Stimulated activated naive CD4-positive, alpha-beta T cell (primary cell): ENCODE measurements at places on chromosomes 4 and X.

GRCh38 chr4:159363361-159363760 is 260.5 kb downstream of the RAPGEF2 start:
- DNase-seq, result no peak

- no peak for DNase-seq
These were observed 24.8 kb downstream of the PDGFC start for GRCh38 chr4:156946516-156947424.

DNA sequence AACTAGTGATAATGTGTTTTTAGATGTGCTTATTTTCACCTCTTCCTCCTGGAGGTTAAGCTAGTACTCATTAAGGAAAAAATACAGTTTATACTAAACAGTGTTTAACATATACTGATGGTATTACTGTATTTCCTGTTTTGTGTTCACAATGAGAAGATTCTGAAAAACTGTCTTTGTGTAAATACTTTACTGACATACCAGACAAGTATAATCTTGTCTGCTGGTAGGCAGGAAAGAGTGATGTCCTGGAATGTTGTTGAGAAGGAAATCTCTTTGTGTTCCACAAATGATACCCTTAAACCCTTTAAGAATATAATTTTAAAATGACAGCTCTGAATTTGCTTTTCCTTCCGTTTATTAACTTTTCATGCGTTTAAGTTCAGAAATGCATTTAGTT is 205.5 kb upstream of the NUDT6 start:
- no peak for DNase-seq

- no peak for DNase-seq
These were observed 95.8 kb downstream of the MGST2 start for GRCh38 chr4:139761461-139761860.

GRCh38 chr4:22521240-22521639 is 5.4 kb upstream of the ADGRA3 start:
- DNase-seq, result no peak

DNA sequence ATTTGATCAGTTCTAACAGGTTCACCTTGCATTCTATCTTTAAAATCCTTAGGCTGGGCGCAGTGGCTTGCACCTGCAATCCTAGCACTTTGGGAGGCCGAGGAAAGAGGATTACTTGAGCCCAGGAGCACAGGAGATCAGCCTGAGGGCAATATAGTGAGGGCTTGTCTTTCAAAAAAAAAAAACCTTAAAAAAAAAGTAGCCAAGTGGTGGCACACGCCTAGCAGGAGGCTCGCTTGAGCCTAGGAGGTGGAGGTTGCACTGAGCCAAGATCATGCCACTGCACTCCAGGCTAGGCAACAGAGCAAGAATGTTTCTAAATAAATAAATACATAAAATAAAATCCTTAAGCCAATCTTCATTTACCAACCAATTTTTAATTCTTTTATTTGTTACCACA is 75.6 kb downstream of the PRSS12 start:
- DNase-seq, result no peak

DNA sequence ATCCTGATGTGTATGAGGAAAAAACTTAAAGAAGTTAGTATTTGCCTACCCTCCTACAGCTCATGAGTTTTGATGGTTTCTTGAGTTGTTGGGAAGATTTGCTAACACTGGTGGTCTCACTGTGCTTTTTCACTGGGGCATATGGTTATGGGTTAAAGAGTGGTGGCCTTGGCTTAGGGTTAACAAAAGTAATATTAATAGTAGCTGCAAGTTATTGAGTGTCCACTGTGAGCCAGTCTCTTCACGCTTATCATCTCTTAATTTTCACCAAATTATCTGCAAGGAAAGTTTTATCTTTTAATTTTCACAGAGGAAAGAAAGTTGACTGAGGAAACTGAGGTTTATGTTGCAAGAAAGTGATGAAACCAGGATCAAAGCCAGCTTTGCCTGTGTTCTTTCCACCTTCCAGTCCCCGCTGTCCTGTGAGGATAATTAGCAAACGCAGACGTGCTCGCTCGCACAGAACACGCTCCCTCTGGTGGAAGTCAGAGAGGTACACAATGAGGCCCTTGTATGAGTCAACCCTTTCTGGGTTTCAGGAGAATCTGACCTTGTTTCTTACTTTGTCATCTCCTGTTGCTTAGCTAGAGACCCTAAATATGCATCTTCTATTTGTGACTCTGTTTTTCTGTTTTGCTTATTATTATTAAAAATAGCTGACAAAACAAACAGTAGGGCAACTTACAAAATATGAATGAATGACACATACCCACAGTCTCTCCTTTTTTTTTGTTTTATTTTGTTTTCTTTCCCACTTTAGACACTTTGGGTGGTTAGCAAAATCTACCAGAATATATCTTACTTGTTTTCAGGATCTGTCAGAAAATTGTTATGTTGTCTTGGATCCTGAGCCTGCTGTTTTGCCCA is 94.3 kb downstream of the DDIT4L start:
- DNase-seq, result peak; percentile 1

- DNase-seq, result no peak
These were observed 23.4 kb downstream of the PDE6B start for GRCh38 chr4:648579-649292.

DNA sequence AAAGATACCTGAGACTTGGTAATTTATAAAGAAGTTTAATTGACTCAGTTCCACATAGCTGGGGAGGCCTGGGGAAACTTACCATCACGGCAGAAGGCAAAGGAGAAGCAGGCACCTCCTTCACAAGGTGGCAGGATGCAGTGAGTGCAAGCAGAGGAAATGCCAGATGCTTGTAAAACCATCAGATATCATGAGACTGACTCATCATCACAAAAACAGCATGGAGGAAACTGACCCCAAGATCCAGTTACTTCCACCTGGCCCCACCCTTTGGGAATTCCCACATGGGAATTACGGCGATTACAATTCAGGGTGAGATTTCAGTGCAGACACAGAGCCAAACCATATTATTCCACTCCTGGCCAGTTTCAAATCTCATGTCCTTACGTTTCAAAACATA is 514.7 kb upstream of the SPANXN1 start:
- no peak for DNase-seq

DNA sequence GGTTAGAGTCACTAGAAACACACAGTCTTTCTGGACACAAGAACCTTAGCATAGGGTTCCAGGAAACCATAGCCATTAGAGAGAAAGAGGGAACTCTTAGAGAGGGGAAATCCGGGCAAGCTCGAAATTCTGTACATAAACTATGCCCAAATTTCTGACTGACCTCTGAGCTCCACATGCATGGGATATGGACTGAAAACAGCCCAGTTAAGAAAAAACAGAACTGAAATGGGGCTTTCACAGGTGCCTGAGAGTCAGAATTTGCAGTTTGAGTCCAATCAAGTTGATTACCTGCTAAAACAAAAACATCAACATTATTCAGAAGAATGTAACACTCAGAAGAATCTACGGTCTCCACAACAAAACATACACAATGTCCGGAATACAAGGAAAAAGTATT is 13.1 kb downstream of the DCHS2 start:
- DNase-seq, result no peak

DNA sequence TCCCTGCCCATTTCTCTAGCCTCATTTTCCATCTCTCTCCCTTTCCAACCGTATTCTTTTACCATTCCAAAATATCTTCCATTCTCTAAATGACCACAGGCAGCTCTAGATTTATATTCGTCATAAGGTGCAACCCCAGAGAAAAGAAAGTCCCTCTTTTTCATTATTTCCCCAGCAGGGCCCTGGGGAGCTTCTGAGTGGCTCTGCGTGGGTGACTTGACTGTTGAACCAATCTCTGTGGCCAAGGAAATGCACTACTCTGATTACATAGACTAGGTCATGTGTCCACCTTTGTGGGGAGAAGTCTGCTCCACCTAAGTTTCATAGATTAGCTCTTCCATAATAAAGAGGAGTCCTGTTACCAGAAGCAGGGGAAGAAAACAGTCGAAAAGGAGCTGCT is 51.4 kb downstream of the ATOH1 start:
- no peak for DNase-seq

DNA sequence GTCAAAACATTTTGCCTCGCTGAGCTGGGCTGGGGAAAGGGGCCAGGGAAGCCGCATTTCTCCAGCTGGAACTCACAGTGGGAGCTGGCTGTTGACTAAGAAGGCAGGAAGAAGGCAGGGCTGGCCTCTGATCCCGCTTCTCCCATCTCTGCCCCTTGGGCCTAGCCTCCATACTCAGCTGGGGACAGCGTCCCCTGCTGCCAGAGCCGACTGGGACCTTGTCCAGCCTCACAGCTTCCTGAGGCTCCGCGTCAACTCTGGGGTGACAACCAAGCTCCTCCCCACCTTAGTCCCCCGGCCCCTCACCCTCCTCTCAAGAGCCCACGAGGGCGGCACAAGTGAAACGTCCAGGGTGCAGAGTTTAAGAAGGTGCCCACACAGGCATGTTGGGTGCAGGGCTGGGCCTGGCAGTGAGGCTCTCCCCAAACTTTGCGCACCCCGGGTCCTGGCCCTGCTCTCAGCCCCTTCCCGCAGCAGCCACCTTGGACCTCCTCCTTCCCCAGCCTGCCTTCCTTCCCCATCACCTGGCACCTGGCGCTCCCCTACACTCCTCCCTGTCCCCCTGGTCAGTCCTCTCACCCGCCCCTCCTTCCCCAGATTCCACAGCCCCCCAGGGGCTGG is 100.8 kb downstream of the PSAPL1 start:
- DNase-seq, result no peak

DNA sequence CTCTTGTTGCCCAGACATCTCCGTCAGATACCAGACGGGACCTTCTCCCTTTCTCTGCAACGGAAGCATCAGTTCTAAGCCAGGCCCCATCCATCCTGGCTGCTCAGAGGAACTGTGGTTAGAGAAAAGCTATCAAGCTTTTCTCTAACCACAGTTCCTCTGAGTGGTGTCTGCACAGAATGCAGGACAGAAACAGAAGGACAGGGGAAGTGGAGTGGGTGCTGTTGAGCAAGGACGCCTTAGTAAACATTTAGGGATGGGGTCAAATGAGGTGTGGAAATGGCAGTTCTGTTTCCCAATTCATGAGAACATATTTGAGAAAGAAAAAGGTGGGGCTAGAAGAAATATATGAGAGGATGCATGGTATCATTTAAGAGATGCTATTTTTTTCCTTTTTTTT is 283.8 kb downstream of the CRLF2 start:
- no peak for DNase-seq

DNA sequence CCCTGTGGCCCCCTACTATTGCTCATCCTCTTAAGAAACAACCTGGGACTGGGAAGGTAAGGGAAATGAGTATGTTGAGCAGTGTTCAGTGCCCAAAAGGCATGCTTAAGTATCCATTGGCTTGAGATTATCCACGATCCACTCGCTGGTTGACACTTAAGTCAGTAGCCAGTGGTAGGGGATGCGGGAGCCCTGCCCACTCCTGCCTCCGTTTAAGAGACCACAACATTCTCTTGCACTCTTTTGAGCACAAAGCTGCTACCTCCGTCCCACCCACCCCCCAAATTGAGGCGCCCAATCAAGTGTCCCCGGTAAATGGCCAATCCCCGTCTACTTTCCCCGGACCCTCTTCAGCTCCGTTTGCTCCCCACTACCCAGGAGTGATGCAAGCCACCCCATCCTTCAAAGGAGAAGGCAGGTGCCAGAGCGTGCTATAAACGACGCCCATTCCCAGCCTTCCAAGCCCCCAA is 25.0 kb downstream of the UTP14A start:
- DNase-seq, result no peak

- no peak for DNase-seq
These were observed 13.7 kb downstream of the DDX60 start for GRCh38 chr4:168304744-168305459.

- DNase-seq, result no peak
These were observed 8.5 kb downstream of the MXD4 start for GRCh38 chr4:2253160-2254084.
